ENCODE measurements at places on chromosomes 3 and 15.
A peak's percentile ranks its signal among the peaks of the same experiment; 100 is the strongest.

GRCh38 chr15:69962561-69962960 is 135.2 kb downstream of the TLE3 start:
- DNase-seq: no peak

DNA sequence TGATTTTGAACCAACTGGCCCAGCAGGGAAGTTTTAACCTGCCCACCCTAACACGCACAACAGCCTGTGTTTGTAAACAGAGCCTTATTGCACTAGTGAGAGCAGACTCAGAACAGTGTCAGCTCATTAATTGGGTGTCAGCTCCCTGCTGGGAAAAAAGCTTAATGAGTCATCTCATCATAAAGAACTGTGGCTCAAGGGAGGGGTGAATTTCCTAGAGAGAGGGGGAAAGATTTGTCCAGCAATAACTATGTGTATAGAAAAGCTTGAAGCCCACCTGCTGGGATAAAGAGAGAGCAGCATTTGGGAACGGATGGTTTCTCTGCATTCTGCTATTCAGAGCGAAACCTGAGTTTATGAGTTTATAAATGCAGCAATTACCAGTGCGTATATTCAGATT is 48.9 kb upstream of the GMNC start:
- DNase-seq: no peak

DNA sequence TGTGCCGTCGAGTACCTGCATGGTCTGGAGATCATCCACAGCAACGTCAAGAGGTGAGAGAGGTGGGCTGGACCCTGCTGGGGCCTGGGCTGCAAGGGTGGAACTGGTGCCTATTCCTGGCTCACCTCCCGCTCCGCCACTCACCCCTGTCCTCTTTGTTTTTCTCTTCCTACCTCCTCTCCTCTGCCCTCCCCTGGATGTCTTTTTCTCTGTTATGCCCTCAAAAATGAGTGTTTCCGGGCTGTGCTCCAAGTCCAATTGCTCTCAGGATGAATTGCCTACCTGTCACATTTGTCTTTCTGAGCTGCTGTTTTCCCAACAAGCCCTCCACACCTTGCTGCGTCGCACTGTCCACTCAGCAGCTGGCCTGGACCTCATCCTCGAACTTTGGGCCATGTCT is 28.5 kb upstream of the TATDN2 start:
- DNase-seq: no peak

- DNase-seq: no peak
Observed at GRCh38 chr3:183208260-183208659, 44.8 kb upstream of the B3GNT5 start.

DNA sequence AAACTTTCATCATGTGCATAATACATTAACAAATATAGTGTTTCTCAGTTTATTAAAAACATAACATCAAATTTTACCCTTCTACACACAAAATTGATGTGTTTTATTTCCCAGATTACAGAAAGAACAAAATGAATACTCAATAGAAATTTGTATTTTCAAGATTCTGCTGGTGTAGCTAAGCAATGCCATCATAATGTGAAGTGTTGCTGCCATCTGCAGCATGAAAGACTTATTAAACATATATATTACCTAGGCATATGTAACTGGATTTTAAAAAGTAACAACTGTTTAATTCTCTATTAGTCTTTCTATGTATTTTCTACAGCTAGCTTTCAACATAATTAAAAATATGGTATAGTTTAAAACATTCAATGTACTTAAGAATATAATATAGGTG is 27.5 kb downstream of the PLSCR5 start:
- no peak for DNase-seq

DNA sequence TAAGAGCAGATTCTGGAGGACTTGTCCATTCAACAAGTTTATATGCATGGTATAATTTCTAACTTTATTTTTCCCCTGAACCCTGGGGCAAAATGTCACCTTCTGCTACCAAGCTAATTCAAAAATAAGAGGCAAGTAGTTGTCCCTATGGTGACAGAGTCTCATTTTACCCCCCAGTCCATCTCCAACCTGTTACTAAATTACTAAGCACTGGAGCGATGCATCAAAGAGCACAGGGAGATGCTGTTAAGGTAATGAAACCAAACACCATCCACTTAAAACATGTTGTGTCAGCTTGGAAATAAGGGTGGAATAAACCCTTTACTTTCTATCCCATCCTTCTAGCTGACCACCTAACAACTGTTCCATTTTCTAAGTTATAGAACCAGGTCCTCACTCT is 417.4 kb upstream of the ATP11B start:
- no peak for DNase-seq

GRCh38 chr15:58340176-58340575 is 91.6 kb upstream of the LIPC start:
- no peak for DNase-seq

- no peak for DNase-seq
Observed at GRCh38 chr3:107045791-107046190, 331.4 kb upstream of the CCDC54 start.

DNA sequence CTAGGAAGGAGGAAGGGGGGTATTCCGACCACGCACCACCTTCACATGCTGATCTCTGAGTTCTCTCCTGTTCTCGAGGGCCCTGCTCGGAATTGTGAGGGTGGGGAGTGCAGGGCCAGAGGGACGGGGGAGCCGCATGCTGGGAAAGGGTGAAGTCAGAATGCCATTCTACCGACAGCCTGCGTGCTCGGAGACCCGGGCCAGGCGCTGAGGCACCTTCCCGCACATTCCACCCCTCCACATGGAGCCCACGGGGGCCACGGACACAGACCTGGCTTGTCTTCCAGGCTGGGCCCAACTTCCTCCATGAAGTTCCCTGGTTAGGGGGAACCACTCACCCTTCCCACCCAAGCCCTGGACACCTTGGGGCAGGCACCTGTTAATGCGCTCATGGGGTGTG is 28.7 kb upstream of the PIGZ start:
- DNase-seq: no peak

GRCh38 chr3:129240436-129240835 is 9.0 kb upstream of the COPG1 start:
- DNase-seq: no peak

GRCh38 chr3:126126811-126127431 is 43.0 kb upstream of the SLC41A3 start:
- DNase-seq: no peak

- DNase-seq: peak; percentile 59
Observed at GRCh38 chr15:51737522-51738305, at the start of gene LYSMD2. TSS of gene LYSMD2 (minus strand) at chr15:51737655. CDS start at chr15:51737622, 33 bp downstream.

DNA sequence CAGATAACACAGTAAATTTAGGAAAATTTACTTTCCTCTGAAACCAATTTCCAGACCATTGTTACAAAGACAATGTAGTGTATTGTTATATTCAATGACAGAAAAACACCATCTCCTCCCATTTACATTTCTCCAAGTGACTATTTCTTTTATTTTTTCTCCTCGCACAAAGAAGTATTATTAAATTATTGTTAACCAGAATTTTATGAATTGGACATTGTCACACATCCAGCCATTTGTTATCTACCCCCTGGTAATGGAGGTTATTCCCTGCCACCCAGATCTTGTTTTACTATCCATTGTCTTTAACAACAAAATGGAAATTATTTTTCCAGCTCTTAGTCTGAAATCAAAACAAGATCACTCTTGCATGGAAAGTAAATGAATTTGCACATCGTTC is 511.3 kb downstream of the FGF12 start:
- no peak for DNase-seq

GRCh38 chr3:4994823-4995499 is 15.7 kb downstream of the BHLHE40 start:
- no peak for DNase-seq

DNA sequence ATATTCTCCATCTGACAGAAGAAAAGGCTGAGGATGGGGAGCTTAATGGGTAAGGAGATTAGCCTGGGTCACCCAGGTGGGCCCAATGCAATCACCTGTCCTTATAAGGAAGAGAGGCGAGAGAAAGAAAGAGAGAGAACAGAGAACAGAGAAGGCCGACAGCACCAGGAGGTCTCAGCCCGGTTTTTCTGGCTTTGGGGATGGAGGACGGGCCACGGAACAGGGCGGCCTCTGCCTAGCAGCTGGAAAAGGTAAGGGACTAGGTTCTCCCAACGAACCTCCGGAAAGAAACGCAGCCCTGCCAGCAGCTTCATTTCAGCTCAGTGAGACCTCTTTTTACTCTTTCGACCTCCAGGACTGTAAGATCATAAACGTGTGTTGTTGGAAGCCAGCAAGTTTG is 196.0 kb upstream of the LYSMD4 start:
- no peak for DNase-seq

DNA sequence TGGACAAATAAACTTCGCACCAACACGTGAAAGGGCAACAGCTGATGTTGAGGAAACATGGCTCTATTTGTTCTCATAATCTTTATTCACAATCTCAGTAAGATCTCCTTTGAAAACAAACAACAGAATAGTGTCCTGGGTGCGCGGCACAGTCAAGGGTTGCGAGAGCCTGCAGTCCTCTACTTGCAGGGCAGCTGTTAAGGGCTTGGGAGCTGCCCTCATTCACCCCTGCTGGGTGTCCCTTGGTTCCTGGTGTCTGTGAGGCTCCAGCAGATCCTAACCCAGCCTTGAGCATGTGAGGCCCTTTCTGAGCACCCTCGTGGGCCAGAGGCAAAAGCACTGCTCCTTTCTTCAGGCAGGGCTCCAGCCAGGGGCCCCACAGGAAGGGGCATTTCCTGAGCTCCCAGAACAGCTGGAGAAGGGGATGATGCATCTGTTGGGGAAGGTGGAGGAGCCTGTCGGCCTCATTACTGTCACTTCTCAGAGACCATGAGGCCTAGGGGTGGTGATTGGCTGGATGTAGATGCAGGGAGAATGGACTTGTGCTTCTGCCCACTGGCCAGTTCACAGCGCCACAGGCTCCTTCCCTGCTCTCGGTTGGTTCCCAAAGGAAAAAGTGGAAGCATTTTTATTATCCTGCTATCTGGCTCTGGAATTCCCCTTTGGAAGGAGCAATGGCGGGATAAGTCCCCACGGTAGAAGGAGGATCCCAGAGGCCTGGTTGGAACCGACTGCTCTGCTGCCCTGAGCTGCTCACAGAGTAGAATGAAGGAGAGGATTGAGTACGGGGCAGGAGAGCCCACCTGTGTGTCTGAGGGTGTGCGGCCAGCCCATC is 51.9 kb upstream of the KLF13 start:
- DNase-seq: no peak

- no peak for DNase-seq
Observed at GRCh38 chr15:99909592-99910295, 176.5 kb upstream of the LYSMD4 start.

GRCh38 chr3:42148982-42149432 is 57.9 kb downstream of the TRAK1 start:
- no peak for DNase-seq

DNA sequence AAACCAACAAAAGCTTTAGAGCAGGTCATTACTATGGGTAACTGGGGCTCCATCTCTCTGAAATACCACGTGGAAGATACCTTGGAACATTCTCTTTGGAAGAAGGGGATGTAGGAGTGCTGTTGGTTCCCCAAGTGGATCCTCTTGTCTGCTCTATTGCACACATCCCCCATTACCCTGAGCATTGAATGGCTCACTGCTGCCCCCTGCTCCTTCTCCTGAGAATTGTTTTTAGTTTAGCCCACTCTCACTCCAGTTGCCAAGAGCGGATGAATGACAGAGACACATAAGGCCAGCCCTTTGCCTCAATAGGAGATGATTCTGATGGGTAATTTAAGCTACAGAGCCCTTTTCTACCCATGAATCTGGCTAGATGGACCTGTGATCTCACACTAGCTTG is 135.6 kb upstream of the SUCLG2 start:
- peak; percentile 37 for DNase-seq

GRCh38 chr3:150331978-150332568 is 76.0 kb upstream of the TSC22D2 start:
- DNase-seq: no peak

- DNase-seq: no peak
Observed at GRCh38 chr3:114147251-114147650, 31.6 kb downstream of the DRD3 start.

GRCh38 chr3:33582234-33582633 is 135.8 kb downstream of the CLASP2 start:
- DNase-seq: no peak

DNA sequence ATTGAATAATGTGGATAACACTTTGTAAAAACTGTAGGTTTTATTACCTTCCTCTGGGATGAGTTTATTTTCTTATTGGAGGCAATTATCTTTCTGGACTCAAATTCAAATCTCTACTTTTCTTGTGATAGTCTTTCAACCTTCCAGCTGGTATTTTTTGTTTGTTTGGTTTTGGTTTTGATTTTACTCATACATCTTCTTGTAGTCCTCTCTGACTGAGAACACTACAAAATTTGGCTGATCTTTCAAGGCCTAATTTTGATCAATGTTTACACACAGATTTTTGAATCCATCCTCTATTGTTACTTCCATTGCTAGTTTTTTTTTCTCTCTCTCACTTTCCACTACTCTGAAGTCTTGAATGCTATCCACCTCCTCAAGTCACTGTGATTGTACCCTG is 303.8 kb upstream of the NECTIN3 start:
- DNase-seq: no peak

- DNase-seq: no peak
Observed at GRCh38 chr15:78365917-78366316, 25.8 kb downstream of the CRABP1 start.

DNA sequence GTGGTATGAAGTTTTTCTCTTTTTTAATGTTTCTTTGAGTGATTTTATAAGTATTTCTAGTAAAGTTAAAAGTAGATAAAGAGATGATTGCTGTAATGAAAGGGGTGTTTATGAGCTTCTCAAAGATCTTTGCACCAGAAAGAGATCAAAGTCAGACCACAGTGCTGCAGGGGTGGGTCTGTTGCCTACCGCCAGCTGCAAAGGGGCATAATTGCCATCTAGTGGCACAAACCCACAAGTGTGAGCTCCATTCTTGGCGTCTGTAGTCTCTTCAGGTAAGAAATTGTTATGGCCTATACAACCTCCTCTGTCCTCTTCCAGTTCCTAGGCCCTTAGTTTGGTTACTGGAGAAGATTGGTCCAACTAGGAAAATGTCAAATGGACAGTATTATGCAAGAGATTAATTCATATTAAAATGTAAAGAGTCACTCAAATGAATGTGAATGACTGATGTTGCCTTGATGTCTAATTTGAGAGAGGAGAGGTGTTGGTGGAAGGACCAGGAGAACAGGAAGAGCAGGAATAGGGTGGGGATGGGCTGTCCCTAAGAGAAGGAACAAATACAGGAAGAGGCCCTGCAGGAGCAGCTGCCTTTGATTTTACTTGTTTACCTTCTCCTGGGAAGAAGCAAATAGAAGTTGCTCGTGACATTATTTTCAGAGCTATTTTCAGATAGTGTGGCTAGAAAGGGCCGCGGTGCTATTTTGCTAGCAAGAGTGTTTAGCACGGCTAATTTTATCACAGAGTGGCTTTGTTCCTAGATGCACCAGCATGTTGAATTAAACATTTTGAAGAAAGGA is 53.0 kb upstream of the GSK3B start:
- DNase-seq: peak; percentile 13

GRCh38 chr15:58288592-58288991 is 143.2 kb upstream of the LIPC start:
- no peak for DNase-seq

All from activated T-helper 1 cell treated with Interleukin-2 at 50 U/mL for 16 hours (primary cell).